Activated T-cell treated with anti-CD3 and anti-CD28 coated beads for 48 hours (primary cell): ENCODE measurements at places on chromosomes 1 and 21.

- DNase-seq: no peak
These were observed 357.8 kb upstream of the PTBP2 start for GRCh38 chr1:96363826-96364225.

GRCh38 chr1:209023790-209024189 lies 559.7 kb upstream of the CAMK1G start:
- DNase-seq: no peak

- no peak for DNase-seq
These were observed 1438.4 kb upstream of the B3GALT2 start for GRCh38 chr1:194624833-194625232.

DNA sequence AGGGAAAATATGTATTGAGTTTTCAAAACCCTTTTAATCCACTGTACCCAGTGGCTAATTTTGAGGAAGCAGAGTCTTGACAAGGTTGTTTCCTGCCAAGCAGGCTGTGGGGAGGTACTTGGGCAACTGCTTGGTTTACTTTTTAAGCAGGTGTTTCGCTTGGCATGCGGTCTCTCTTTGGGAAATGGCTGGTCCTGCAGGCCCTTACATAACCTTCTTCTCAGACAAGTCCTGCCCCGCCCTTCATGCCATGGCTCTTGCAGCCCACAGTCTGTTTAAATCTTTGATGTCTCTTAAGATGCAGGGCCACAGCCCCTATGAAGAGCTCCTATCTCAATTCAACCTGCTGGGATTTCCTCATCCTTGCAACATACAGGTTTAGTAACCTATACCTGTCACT lies 36.0 kb upstream of the ABCD3 start:
- no peak for DNase-seq

DNA sequence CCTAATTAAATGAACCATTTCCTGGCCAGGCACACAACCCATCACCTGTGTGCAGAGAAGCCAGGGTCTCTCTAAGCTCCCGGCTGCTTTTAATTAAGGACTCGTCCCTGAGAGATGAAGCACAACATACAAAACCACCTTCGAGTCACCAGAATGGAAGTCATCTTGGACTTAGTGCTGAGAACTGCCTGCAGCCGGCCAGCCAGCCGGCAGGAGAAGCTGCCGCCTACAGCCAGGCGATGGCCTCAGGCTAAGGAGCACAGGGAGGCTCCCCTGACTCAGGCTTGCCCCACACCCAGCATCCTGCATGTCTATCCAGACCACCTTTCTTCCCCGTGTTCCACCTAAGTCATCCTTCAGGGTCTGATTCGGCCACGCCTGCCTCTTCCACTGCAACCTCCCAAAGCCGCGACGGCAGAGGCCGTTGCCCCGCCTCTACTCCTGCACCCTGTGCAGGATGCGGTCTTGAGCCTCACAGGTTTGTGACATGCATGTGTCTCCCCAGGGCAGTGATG lies 83.6 kb downstream of the SLC66A1 start:
- no peak for DNase-seq

DNA sequence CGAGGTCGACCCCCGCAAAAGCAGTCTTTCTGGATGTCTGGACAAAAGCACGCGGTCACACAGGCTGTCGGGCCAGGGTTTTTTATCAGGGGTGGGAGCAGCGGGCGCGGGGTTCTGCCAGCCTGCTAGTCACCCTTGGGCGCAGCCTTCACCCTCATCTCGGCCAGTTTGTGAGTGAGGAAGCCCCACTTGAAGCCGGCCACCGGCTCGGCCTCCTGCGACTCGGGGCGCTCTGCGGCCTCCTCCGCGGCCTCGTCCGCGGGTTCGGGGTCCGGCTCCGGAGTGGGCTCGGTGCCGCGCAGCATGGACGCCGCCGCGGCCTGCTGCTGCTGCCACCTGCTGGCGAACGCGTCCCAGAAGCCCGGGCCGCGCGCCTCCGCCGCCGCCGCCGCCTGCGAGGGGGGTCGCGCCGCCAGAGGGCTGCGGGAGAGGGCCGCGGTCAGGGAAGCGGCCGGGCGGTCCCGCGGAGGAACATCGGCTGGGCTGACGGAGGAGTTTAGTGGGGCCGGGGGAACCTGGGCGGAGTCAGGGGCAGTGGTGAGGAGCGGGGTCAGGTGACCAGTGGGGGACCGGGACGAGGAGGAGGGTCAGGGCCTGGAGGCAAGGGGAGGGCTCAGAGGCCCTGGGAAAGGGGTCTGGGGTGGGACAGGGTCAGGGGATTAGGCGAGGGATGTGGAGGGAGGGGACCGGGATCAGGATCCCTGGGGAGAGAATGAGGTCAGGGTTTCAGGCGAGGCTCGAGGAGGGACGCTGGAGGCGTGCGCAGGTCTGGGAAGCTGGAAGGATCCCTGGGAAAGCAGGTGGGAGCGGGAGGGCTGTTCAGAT lies 4.5 kb downstream of the C1orf232 start:
- peak; percentile 51 for DNase-seq

- DNase-seq: no peak
These were observed 28.0 kb downstream of the MACO1 start for GRCh38 chr1:25458541-25459298.

DNA sequence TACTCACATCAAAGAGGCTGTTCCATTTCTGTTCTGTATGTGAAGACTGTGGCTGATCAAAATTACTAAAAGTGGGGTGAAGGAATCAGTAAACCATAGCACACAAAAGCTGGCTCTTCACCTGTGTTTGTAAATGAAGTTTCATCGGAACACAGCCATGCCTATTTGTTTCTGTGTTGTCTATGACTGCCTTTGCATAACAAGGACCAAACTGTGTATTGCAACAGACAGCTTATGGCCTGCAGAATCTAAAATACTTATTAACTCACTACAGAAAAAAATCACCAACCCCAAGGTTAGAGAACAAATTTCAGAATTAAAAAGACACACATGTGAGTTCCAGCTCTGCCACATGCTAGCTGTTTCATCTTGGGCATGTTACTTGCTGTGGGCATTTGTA lies 163.9 kb downstream of the LYPLAL1 start:
- no peak for DNase-seq
